Left ventricle myocardium inferior (tissue), 1 donor: ENCODE measurements at places on chromosomes 12 and 14.

DNA sequence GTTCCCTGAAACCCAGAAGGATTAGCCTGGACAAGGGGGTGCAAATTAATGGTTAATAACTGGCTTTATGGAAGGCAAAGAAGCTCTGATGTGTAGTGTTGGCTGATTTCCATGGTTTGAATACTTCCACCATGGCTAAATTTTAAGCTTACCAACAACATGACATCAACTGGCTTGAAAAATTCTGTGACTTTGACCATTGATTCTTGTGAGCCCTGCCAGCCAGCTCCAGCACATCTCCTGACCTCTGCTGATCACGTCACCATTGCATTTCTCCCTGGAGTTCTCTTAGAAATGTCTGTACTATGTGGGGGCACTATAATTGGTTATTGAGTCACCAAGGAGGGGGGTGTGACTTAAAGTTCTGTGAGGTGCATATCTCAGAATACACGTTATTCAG lies 171.2 kb downstream of the MYRFL start:
- no peak for DNase-seq

DNA sequence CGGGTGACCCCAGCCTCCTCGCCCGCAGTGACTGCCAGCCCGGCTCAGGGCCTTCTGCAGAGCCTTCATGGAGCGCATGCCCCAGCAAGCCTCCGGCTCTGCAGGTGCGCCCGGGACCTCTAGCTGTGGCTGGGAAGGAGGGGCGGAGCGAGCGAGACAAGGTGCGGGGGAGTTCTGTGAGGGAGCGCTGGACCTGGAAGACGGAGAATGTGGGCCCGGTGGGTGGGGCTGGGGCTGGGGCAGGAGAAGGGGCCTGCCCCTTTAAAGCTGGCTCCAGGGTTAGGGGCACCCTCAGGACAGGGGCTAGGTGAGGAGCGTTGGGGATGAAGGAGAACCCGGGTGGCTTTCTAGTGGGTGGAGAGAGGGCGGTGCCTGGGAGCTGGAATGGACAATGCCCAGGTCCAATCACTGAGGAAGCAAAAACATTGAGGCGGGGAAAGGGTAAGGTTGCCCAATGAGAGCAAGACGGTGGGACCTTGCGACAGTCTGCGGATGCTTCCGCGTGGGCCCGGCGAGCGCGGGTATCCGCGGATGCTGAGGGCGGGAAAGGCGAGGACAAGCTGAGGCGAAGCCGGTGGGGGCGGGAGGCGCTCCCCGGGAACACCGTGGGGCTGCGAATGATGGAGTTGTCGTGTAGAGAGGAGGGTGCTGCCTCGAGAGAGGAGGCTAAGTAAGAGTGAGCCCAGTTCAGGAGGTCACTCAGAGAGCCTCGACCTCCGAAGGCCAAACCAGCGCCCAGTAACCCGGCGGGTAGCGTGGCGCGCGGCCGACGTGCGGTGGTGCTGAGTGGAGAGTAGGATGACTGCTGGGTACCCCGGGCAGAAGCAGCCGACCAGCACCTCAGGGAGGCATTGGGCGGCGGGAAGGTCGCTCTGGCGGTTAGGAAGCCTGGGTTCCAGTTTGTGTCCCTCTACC lies at the start of gene GLS2:
Gene GLS2 (minus strand): TSS at position 121 of the 915 bp plus-strand sequence. CDS start 43 bp downstream, at position 78.
- DNase-seq = peak; percentile 67

DNA sequence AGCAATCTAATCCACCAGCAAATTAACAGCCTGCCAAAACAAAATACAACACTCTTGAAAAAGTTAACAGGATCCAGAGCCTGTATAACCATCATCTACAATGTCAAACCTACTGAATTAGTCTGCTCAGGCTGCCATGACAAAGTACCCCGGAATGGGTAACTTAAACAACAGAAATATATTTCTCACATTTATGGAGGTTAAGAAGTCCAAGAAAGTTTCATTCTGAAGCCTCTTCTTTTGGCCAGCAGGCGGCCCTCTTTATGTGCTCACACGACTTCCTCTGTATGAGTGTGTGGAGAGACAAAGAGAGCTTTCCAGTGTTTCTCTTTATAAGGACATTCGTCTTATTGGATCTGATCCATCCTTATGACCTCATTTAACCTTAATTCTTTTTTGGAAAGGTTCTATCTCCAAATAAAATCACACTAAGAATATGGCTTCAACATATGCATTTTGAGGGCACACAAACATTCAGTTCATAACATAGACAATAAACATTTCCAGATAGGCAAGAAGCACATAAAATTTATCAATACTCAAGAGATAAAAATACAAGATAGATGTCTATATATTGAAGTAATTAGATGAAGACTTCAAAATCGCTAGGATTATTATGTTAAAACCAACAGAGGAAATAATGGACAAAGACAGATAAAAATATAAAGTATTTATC lies 5.9 kb upstream of the RERG start:
- peak; percentile 35 for DNase-seq

- DNase-seq = no peak
Observed at GRCh38 chr12:6099316-6099715, 25.2 kb downstream of the VWF start.

DNA sequence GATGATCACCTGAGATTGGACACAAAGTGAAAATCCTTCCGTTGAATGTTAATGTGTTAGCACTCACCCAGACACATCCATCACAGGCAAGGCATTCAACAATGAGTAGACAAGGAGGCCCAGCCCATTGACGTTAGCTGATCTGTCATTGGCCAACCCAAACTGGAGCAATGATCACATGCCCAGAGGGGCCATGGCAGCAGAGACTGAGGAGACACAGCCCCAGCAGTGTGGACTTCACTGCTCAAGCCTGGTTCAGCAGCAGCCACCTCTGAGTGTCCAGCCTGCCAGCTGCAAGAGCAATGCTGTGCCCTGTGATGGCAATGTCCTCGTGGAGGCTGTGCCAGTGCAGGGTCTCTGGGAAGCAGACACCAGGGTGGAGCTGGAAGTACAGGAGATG lies 622.2 kb downstream of the AACS start:
- DNase-seq = no peak
